OCI-LY7 (cell line): ENCODE measurements at places on chromosomes 7 and 10. TPM values are rescaled to one million over a fixed set of nuclear protein-coding genes. Genes with fewer than 3 reads are reported as not detected.

GRCh38 chr10:68046642-68047041 lies 28.4 kb downstream of the HERC4 start:
- peak; percentile 6 for DNase-seq

GRCh38 chr7:30231271-30231670 lies 53.1 kb upstream of the ZNRF2 start:
- DNase-seq = no peak

DNA sequence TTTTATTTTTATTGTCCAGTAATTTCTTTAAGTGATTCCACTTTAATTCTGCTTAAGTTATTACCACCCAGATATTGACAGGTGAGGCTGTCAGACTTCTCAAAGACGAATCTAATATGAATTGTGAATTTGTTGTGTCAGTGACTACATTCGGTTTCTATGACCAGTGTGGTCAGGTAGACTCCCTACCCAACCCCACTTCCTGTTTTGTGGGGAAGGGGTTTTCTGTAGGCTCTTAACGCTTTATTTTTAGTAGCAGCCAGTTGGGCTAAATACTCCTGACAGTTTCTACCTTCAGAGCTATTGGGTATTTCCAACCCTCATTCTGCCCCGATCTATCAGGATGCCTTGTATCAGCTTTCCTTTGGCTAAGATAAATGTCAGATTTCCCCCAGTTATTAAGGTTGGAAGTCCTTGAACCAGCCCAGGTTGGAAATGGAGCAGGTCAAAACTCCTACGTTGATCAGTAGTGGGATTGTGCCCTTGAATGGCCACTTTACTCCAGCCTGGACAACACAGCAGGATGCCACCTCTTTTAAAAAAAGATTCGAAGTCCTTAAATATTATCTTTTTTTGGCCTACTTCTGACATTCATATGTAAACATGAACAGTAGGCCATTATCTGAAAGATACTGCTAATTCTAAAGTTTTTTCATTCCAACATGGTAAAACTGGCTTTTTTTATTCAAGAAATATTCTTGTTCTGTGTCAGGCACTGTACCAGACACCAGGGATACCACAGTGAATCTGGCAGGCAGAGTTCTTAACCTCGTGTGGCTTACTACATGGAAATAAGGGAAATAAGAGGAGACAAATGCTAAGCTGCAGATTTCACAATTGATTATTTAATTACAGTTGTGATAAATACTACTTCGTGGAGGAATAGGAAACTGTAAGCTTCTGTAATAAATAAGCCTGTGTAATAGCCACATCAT lies 133.3 kb upstream of the SAMD8 start:
- peak; percentile 39 for DNase-seq

DNA sequence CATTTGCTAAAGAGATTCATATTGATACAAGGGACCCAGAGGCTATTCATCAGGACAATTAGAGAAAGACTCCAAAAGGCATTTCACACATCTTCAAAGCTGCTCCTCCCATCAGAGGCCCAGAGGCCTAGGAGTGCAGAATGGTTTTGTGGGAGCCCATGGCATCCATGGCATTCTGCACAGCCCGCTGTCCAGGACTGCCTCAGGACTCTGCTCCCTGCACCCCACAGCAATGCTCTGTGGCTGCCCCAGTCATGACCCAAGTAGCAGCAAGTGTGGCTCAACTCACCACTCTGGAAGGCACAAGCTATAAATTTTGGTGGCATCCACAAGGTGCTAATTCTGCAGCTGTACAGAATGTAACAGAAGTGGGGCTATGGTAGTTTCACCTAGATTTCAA lies 38.5 kb downstream of the ZNF438 start:
- no peak for DNase-seq

DNA sequence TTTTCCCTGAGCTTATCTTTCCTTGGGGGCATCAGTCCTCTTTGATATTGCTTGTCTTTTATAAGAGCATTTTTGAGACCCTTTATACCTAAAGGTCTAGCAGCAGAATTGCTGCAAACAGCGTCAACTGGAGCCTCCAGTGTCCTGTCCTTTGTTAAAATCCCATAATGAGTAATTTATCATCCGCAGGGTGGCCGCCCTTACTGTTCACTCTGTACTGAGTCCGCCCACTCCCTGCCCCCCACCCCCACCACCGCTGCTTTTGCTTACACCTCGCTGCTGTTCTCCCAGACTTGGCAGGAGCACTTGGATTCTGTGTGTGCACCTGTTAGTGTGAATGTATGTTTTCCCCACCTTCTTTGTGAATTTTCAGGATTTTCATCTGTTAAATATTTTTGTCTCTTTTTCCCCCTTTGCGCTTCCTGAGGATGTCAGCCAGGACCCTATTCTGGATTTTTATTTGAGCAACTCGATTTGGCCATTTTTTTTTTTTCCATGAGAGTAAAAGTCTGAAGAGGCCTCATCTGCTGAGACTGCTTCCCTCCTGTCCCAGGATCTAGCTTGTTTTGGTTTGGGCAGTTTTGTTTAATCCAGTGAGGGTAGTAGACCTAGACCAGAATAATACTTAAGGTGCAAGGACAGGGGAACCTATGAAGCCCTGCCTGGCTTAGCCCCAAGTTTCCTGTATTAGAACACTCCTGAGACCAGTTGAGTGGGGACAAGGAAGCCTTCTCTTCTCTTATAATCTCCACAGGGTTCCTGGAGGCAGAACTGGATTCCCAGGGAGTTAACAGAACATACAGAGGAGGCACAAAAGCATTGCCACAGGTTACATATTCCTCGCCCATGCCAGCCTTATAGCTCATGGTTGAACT lies 8.2 kb downstream of the AGFG2 start:
- no peak for DNase-seq

DNA sequence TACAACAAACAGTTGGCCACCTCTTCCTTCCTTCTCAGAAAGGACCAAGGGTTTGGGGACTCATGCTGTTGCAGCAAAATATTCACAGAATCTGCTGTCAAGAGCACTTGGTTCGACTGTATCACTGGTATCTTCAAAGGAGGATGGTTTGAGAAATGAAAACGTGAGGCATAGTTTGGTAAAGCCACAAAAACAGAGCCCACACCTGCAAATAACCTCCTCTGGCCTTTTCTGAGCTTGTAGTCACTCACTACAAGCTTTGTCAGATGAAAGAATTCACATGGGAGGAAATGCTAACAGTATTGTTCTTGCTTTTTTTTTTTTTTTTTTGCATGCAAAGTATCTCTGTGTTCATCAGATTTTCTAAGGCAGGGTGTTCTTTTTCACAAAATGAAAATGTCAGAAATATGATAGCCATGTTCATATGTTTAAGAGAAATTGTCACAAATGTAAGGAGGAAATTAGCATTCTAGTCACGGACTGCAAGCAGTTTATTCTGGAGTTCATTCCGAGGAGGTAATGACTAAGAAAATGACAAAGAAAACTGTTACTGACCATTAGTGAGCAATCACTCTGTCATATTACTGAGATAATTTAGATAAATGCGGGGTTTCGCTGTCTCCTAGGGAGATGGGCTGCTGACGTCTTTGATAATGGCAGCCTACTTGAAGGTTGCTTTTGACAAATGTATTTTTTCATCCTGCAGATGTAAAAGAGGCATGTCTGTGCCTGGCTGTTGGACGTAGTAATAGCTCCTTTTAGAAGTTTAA lies 117.8 kb upstream of the MYO3A start:
- DNase-seq = peak; percentile 12

DNA sequence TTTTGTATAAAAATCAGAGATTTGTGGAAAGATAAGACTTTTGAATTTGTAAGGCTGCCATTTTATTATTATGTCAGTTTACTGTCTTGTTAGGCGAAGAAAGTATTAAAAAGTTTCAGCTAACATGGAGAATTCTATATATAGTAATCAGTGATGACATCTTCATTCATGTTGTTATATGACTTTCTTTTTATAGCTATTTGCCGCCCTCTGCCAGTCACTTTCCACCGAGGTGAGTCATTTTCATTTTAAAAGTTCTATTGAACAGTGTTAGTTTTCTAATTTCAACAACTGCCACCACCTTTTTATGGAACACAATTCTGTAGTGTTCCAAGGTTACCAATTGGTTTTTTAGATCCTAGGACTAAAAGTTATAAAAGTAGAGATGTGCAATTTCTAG lies 11.8 kb downstream of the CUTC start:
- no peak for DNase-seq

- no peak for DNase-seq
Observed at GRCh38 chr7:14954035-14954434, 51.5 kb upstream of the DGKB start.

- no peak for DNase-seq
Observed at GRCh38 chr10:1911771-1912170, 174.4 kb upstream of the ADARB2 start.

DNA sequence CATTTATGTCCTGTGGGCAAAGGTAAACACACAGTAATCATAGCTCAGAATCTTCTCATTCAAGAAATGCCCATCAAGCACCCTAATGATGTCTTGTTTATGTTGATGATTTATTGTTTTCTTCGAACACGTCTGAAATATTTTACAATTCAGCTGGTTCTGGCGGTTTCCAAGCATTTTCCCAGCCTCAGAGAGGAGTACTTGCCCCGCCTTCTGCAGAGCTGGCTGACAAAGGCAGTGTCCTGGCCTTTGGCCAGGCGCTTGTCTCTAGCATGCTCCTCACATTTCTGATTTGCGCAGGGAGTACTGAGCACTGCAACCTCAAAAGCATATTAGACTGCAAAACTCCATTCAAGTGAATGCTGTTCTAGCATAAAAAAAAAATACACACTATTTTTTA lies 314.2 kb upstream of the GNAI1 start:
- DNase-seq = no peak

DNA sequence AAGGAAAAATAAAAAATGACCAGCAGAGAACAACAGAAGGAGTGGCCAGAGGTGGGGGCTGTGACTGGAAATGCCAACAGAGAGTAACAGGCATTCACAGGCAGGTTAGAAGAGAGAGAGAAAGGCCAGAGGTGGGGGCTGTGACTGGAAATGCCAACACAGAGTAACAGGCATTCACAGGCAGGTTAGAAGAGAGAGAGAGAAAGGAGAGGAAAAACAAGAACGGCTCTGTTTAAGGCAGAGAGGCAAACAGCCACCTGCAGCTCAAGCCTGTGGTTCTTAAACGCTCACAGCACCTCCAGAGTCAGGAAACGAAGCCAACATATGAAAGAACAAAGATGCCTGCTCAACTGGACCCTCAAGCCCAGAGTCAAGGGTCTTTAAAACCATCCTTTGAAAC lies 39.5 kb upstream of the DGKI start:
- no peak for DNase-seq

GRCh38 chr7:112414855-112415490 lies 35.3 kb upstream of the IFRD1 start:
- peak; percentile 51 for DNase-seq

The LEP gene
- total RNA-seq = not detected in 2 replicates

The ITIH5 gene
- total RNA-seq = not detected in 2 replicates

The ATG9B gene
- 0.94 and 0.97 TPM in 2 replicates for total RNA-seq

The CRPPA gene
- not detected in 2 replicates for total RNA-seq
